ENCODE measurements at places on chromosomes 5 and 9. TPM values are rescaled to one million over a fixed set of nuclear protein-coding genes. Genes with fewer than 3 reads are reported as not detected.

DNA sequence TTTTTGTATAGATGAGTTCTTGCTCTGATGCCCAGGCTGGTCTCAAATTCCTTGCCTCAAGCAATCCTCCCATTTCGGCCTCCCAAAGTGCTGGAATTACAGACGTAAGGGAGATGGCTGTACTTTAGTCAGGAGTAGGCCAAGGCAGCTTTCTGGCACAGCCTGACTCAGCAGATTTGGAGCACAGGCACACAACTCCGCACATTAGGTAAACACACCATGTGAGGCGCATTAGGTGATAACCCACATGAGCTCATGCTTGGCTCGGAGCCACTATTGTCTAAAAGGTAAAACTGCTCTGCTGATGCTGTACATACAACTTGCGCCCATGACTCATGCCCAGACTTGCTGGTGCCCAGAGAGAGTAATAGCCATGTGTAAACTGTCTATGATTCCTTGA lies 1157.9 kb downstream of the TAF11L14 start:
- no peaks in the 10 kb centered on the region for H3K4me1 ChIP-seq
- H3K36me3 ChIP-seq: no peaks in the 10 kb centered on the region
- H3K4me3 ChIP-seq: no peak overlapping the region
- no peak for DNase-seq

DNA sequence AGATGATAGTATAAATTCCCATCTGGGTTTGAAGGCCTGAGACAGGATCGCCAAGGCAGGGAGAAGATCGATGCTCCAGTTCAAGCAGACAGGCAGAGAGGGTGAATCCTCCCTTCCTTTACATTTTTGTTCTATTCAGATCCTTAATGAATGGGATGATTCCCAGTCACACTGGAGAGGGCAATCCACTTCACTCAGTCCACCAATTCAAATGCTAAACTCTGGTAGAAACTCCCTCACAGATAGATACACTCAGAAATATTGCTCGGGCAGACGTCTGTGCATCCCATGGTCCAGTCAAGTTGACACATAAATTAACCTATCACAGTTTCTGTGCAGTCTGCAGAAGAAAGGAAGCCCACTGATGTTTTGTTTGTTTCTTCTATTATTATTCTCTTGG lies 193.1 kb upstream of the ZNF462 start:
- no peaks in the 10 kb centered on the region for H3K27me3 ChIP-seq
- no peak overlapping the region for H3K4me3 ChIP-seq
- DNase-seq: no peak
- no peaks in the 10 kb centered on the region for H3K36me3 ChIP-seq

DNA sequence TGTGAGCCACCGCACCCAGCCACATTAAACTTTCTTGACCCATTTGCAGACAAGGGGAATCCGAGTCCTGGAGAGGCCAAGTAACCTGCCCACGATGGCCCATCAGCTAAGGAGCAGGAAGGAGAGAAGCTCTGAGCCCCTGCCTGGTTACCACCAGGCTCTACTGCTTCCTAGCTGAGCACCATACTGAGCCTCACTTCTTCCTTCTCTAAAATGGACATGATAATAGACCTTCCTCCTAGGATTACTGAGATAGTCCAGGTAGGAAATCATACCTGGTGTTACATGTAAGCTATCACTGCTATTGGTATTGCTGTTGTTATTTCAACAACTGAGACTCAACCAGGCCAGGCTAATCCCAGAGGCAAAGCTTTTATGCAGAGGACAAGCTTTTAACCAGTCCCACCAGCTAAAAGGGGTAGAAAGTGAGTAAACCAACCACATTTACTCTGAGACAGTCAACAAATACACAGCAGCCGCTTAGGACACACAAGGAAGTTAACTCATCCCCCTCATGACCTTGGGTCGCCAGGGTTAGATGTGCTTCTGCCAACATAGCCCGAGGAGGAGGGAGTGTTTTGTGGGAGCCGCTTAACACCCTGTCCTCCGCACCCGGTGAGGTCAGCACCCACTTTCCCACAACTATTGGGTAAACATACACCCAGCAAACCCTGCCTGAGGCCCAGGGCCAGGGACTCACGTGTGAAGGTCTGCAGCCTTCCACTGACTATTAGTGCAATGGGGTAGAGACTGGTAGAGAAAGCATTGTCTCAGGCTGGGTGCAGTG lies 20.6 kb upstream of the PTGES start:
- H3K27me3 ChIP-seq: no peaks in the 10 kb centered on the region
- H3K4me1 ChIP-seq: peaks cover 17% of the 10 kb centered on the region
- H3K4me3 ChIP-seq: no peak overlapping the region
- H3K36me3 ChIP-seq: no peaks in the 10 kb centered on the region

Gene KIAA0825
- polyA plus RNA-seq: 0.36 TPM

GRCh38 chr5:137344723-137345322 lies 154.3 kb downstream of the SPOCK1 start:
- no peaks in the 10 kb centered on the region for H3K36me3 ChIP-seq
- no peak for DNase-seq
- no peak overlapping the region for H3K4me3 ChIP-seq
- H3K27ac ChIP-seq: no peak overlapping the region
- H3K4me1 ChIP-seq: no peaks in the 10 kb centered on the region

Gene TEX48
- polyA plus RNA-seq: not detected

DNA sequence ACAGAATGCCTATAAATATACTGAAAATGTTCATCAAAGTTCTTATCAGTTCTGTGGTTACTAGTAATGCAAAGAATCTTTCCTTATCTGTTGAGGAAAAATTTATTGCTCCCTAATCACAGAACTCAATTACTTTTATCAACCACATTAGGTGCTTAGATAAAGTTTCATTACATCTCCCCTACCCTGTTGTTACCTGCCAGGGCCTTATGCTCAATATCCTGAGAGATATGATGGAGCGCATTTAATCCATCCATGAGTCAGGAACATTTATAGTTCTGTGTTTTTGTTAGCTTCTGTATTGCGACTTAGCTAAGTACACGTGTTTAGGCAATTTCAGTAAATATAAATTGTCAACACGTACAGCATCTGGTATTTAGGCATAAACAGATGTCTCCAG lies 164.3 kb upstream of the ST8SIA4 start:
- DNase-seq: no peak
- H3K27ac ChIP-seq: no peak overlapping the region
- no peaks in the 10 kb centered on the region for H3K36me3 ChIP-seq
- no peaks in the 10 kb centered on the region for H3K27me3 ChIP-seq
- H3K4me1 ChIP-seq: no peaks in the 10 kb centered on the region

DNA sequence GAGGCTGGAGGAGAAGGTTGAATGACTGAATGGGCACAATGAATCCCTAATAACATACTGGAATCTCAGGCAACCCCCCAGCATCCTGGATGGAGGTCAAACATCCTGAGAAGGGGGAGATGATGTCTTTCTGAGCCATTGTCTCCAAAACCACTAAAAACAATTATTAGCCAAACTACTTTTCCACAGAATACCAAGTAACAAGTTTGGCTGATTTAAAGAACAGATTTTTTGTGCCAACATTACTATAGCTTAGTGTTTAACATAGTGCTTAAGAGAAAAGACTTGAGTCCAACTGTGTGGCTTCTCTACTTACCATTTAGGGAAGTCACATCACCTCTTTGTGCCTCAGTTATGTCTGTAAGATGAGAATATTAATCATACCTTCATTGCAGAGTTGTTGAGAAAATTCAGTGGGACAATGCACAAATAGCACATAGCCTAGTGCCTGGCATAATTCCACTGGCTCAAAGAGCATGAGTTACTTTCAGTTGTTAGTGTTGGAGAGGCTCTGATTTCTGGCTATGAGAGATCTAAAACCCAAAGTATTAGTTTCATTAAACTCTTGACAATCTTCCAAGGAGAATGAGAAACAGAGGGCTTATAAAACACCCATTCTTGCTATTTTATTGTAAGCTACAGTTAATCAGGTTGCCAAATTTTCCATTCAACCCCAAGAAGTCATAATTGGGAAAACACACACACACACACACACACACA lies 111.3 kb upstream of the NR3C1 start:
- DNase-seq: no peak
- H3K36me3 ChIP-seq: no peaks in the 10 kb centered on the region
- H3K4me3 ChIP-seq: no peak overlapping the region
- no peak overlapping the region for H3K27ac ChIP-seq
- H3K4me1 ChIP-seq: peaks cover 13% of the 10 kb centered on the region

Gene ADAMTSL2
- polyA plus RNA-seq: 7.5 TPM

DNA sequence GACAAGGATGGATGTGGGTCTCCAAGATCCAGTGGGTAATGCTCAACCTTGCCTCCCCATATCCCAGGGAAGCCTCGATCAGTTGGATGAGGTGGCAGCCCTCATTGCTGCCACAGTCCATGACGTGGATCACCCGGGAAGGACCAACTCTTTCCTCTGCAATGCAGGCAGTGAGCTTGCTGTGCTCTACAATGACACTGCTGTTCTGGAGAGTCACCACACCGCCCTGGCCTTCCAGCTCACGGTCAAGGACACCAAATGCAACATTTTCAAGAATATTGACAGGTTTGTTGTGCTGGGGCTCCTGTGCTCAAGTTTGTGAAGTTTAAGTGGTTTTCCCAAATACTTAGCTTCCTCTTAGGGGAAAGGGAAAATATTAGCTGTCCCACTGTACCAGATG lies 74.0 kb downstream of the WDR41 start:
- H3K4me1 ChIP-seq: no peaks in the 10 kb centered on the region
- DNase-seq: no peak
- H3K4me3 ChIP-seq: no peak overlapping the region
- H3K27ac ChIP-seq: no peak overlapping the region
- no peaks in the 10 kb centered on the region for H3K36me3 ChIP-seq

Gene NR4A3
- 2.6 TPM for polyA plus RNA-seq

Gene ZNF474
- not detected for polyA plus RNA-seq

Measured in heart right ventricle (tissue), 16 donors.